Activated T-helper 9 cell treated with anti-CD3 and anti-CD28 coated beads, Interleukin-2, amount 50 U/mL, for 16 hours (primary cell): ENCODE measurements at places on chromosomes 6 and 20.

DNA sequence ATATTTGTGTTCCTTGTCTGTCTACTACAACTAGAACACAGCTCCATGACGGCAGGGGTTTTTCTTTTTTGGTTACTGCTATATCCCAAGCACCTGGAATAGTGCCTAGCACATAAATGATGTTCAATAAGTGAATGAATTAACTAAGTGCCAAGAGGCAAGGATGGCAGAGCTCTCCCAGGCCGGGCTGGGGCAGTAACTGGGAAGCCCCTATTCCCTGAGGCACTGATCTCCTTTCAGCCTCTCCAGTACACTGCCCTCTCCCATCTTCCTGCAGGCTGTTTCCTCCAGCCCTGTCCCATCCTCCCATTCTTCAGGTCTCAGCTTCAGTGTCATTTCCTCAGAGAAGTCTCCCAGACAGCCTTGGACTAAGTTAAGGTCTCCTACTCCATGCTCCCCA is 29.0 kb upstream of the SPDEF start:
- DNase-seq: no peak

DNA sequence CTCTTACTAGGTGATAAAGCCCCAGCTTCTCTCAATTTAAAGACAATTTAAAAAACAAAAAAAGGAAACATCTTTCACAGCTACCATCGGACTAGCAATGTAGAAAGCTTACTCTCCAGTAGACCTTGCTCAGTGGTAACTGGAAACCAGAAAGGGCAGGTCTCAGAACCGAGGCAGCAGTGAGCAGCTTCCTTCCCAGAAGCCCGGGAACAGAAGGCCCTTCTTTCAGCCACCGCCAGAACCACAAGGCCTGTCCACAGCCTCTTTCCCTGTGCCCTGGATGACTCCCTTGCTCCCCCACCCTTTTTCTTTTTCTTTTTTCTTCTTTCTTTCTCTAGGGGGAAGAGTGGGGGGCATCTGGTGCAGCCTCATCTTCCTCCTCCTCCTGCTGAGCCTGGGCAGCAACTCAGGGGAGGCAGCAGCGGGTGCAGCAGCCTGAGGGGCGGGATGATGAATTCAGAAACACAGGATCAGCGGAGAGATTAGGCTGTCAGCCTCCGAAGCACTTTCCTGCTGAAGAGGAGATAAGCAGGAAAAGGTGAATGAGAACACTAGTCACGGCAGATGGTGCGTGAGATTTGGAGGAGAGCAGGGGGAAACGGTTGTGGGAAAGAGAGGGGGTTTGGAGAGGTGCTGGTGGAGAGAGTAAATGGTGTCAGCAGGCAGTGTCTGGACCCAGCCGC is 158.5 kb downstream of the ID4 start:
- DNase-seq: no peak

DNA sequence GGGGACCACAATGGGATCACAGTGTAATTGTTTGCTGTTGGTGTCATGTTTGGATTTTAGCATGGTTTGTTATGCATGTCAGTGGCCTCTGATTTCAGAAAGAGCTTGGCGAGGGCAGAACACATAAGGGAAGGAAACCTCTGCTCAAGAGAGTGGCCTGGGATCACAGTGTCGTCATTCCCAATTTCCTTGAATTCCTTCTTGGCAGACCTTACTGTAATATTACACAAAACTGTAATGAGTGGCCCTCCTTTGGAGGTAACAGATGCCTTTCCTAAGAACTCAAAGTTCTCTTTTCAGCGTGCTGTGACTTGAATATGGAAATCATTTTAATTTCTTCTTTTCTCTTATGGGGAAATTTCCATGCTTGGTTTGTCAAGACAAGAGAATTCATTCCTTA is 46.9 kb downstream of the JAG1 start:
- no peak for DNase-seq

DNA sequence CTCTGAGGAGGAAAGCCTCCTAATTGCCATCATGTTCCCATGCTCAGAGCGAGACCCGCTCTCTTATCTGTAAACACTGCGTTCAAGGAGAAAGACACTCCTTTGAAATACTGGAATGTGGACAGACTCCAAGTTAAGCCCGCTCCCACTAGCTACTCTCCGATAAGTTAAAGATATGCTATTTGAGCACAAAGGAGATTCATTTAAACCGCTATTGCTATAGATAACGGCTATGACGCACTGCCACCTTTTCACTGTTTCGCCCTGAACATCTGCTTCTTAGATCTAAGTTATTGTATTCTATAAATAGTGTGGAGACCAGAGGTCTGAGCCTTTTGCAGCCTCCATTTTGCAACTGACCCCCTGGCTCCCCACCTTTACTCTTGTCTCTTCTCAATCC is 82.3 kb downstream of the GPX5 start:
- DNase-seq: no peak
